HCT116 (cell line): ENCODE measurements at places on chromosomes 4 and X.
A peak's percentile ranks its signal among the peaks of the same experiment; 100 is the strongest.

DNA sequence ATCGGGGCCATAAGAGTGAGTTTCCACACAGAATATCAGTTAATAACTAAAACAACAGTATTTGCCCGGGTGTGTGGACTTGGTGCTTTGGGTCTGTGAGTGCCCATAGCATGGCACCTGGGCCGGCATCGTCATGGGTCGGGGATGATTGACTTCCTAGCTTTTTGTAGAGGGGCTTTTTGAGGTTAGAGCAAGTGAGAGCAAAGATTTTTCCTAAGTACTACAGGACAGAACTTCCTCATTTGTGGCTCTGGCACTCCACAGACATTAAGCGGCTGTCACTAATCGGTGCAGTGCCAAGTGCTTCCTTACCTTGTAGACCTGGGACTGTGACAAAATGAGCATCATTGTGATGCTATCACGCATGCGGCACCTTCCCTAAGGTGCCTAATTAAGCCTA lies 81.0 kb downstream of the SHROOM2 start:
- no peak for DNase-seq

DNA sequence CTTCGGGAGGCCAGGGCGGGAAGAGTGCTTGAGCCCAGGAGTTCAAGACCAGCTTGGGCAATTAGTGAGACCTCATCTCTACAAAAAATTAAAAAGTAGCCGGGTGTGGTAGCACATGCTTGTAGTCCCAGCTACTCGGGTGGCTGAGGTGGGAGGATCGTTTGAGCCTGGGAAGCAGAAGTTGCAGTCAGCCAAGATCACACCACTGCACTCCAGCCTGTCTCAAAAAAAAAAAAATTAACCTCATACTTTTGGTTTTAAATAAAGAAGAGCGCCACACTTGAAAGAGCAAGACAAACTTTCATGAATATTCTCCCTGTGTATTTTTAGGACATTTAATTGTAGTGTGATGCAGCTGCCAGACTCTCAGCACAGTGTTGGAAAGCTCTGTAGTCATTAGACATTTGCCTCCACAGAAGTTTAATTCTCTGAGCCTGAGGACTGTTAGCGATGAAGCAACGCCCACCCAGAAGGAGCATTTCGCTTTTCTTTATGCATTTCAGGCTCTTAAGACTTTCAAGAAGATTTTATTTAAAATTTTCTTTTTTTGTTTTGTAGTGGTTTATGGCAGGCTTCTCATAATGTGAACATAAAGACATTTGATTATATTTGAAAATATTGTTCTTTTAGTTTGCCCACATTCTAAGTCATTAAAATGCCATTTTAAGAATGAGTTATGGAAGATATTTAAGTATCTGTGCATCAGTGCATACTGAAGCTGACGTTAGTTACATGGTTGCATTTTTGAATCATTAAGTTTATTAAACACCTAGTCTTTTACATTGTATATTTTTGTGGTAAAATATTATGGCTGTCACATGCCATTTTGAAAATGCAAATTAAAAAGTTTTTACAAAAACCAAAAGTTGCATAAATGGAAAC lies 45.8 kb downstream of the DCLK2 start:
- DNase-seq: no peak

GRCh38 chrX:51614353-51615012 lies 4.2 kb downstream of the CENPVL3 start:
- DNase-seq: peak; percentile 6

DNA sequence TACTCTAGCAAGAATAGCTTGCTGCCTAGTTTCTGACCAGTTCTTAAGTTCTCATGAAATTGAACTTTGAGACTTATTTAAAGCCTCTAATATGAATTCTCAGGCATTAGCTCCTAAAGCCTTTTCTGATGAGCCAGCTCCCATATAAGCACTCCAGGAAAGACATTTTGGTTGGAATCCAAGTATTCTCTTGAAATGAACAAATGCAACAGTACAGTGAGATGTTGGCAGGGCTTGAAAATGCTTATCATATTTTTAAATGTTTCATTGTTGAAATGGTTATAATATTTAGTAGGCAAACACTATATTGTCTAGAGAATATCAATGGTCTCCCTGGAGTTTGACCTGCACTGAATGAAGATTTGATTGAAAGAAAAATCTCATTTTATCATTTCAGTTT lies 240.3 kb downstream of the ANK2 start:
- DNase-seq: no peak

GRCh38 chr4:85713005-85713404 lies 238.1 kb downstream of the ARHGAP24 start:
- DNase-seq: no peak

DNA sequence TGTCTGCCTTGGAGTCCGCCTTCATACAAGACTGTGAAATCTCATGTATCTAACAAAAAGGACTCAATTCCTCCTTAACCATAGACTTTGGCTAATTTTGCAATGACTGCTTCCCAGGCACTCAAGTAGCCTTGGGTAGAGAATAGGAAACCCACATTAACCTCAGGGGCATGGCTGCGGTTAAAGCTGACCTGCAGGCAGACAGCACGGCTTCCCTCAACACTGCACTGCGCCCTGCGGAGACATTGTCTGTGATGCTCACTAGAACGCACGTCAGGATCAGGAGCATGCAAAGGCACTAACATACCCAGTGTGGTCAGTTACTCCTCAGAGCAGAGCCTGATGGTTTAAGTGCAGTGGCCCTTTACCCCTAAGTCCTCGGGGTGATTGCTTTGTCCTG lies 10.3 kb upstream of the GPR143 start:
- no peak for DNase-seq

DNA sequence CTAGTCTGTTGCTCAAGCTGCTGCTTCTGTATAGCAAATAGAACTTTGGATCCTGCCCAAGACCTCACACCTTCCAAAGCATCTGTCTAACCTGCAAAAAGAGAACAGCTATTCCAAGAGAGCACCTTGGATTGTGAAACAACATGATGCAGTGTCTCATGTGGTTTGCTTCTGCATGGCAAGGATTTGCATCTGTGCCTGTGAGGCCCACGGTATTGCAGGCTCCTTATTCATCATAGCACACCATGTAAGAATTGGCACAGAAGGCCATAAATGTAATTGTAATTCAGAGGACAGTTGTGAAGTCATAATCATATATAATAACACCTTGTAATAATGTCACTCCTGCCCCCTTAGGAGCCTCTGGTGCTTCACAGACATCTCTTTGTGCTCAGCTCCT lies 147.1 kb downstream of the ZNF674 start:
- DNase-seq: no peak

GRCh38 chrX:123884809-123885408 lies 25.1 kb downstream of the XIAP start:
- DNase-seq: no peak

DNA sequence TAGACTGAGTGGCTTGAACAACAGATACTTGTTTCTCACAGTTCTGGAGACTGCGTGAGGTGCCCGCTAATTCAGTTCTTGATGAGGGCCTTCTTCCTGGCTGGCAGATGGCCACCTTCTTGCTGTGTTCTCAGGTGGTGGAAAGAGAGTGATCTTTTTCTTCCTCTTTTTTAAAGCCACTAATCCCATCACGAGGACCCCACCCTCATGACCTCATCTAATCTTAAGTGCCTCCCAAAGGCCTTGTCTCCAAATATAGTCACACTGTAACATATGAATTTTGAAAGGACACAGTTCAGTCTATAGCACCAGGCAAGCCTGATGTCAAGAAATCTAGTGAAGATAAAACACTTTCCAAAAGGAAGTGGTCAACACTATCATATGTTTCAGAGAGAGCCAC lies 12.4 kb downstream of the VAMP7 start:
- DNase-seq: no peak

GRCh38 chr4:38464328-38464727 lies 199.7 kb upstream of the KLF3 start:
- no peak for DNase-seq

DNA sequence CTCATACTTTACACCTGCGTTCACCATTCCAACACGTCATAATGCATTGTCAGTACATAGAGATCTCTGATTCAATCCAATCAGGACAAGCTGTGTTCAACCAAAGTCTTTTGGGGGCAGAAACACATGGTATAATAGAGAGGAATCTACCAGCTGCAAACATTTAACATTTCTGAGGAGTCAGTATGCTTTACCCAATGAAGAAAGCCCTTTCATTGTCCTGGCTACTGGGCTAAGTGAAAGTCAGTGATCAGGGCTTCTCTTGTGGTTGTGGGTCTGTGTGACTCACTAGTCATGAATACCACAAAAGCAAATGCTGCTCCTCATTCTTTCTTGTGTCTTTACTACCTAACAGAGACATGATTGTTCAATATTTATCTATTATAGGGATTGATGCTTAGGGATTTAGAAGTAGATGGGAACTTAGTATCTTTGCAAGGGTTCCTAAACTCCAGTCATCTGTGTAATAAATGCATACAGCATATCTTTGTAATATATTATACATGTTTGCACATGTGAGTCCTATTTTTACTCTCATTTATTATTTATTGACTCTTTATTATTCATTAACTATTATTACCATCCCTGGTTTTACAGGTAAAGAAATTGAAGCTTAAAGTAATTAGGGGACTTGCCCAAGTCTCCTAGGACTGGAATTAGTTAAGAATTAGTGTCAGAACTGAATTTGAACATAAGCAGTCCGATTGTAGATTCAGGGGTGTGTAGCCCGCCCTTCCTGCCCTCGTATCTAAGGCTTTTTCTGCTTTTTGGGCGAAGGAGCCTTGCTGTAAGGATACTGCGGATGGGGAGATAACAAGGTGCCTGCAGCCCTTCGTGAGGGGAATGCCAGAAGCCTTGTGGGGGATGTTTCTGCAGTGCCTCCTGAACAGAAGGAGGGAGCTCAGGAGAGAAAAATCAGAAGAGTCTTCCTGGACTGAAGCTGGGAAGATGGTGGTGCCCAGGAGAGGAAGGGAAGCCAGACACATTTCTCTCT lies 353.1 kb upstream of the BOD1L1 start:
- no peak for DNase-seq

- DNase-seq: no peak
Measured at GRCh38 chrX:110851780-110852179, 56.2 kb upstream of the CHRDL1 start.

- DNase-seq: no peak
Measured at GRCh38 chr4:153623491-153623890, 60.6 kb upstream of the TLR2 start.

- peak; percentile 6 for DNase-seq
Measured at GRCh38 chrX:71859637-71860036, 51.0 kb upstream of the NHSL2 start.

GRCh38 chrX:70411475-70411874 lies 11.6 kb upstream of the GDPD2 start:
- no peak for DNase-seq

- DNase-seq: no peak
Measured at GRCh38 chr4:5018603-5019002, 655 bp downstream of the CYTL1 start.

DNA sequence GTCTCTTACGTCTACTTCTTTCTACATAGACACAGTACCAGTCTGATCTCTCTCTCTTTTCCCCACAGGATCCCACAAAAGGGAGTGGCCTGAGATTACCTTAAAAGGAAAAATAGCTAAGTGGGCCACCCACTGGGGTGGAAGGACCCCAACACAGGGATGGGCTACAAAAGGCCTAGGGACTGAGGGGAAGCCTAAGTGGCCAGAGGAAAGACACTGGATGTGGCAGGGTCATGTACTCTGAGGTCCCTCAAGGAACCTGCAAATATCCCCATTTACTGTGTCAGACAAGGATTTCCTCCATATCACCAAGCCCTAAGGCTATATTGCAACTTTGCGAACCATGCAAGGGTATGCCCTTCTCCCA lies 6.5 kb upstream of the PRDX4 start:
- DNase-seq: no peak

GRCh38 chr4:168498251-168498650 lies 1.4 kb downstream of the PALLD start:
- no peak for DNase-seq
